ENCODE measurements at places on chromosomes 5 and 9. TPM values are rescaled to one million over a fixed set of nuclear protein-coding genes. Genes with fewer than 3 reads are reported as not detected.
A peak's percentile ranks its signal among the peaks of the same experiment; 100 is the strongest.

GRCh38 chr9:99859243-99859980, 37.7 kb downstream of the NR4A3 start:
- H3K27me3 ChIP-seq: no peaks in the 10 kb centered on the region
- no peaks in the 10 kb centered on the region for H3K4me1 ChIP-seq
- no peak for DNase-seq
- H3K4me3 ChIP-seq: no peak overlapping the region

DNA sequence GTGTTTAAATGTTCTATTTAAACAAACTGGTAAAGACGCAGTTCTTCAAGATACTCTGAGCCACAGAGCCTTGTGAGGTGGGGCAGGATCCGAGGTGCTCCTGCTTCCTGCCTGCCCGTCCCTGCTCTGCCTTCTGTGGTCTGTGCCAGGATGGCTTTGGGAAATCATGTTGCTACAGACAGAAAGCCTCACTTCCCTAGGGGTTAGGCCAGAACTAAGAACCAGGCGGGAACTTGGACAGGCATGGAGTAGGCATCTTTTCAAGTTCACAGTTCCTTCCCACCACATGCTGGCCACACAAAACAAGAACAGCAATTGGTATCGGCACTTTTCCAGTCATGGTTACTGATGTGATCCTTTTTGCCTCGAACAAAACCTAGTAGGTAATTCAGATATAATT, 67.7 kb upstream of the SPOCK1 start:
- no peaks in the 10 kb centered on the region for H3K36me3 ChIP-seq
- peaks cover 11% of the 10 kb centered on the region for H3K27me3 ChIP-seq
- no peak overlapping the region for H3K27ac ChIP-seq
- no peak overlapping the region for H3K4me3 ChIP-seq
- no peak for DNase-seq
- no peaks in the 10 kb centered on the region for H3K4me1 ChIP-seq

DNA sequence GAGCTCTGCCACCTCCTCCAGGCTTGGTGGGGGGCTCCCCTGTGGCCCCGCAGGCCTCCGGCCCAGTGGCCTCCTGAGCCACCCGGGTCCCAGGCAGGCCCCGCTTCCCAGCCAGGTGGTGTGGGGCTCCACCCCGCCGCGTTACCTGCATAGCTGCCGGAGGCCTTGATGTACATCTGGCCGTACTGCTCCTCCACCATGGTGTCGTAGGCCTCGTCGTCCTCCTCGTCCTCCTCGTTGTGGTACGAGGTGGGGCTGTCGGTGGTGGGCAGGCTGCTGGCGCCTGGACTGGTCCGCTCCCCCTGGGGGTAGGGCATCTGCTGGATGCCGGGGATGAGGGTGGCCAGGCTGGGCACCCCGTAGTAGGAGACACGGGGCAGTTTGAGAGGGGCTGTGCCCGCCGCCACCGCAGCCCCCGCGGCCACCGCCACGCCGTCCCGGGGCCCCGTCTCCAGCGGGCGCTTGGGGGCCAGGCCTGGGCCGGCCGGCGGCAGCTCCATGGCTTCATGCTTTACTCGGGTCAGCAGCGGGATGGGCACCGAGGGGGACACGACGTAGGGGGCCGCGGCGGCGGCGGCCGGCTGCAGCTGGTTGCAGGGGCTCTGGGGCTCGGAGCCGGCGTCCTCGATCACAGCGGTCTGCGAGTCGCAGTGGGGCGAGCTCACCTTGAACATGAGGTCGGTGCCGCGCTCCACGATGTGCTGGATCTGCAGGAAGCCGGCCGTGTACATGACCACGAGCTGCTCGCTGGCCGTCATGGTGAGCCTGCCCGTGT, 45.4 kb downstream of the NACC2 start:
- peaks cover 5% of the 10 kb centered on the region for H3K4me1 ChIP-seq
- no peak for DNase-seq
- H3K27me3 ChIP-seq: peaks cover 4% of the 10 kb centered on the region
- no peaks in the 10 kb centered on the region for H3K36me3 ChIP-seq

- H3K4me1 ChIP-seq: peaks cover 9% of the 10 kb centered on the region
- peaks cover 24% of the 10 kb centered on the region for H3K27me3 ChIP-seq
- no peak overlapping the region for H3K4me3 ChIP-seq
- H3K27ac ChIP-seq: no peak overlapping the region
Observed at GRCh38 chr9:22198681-22199080, 189.6 kb upstream of the CDKN2B start.

The SCGB3A2 gene
- total RNA-seq: not detected

DNA sequence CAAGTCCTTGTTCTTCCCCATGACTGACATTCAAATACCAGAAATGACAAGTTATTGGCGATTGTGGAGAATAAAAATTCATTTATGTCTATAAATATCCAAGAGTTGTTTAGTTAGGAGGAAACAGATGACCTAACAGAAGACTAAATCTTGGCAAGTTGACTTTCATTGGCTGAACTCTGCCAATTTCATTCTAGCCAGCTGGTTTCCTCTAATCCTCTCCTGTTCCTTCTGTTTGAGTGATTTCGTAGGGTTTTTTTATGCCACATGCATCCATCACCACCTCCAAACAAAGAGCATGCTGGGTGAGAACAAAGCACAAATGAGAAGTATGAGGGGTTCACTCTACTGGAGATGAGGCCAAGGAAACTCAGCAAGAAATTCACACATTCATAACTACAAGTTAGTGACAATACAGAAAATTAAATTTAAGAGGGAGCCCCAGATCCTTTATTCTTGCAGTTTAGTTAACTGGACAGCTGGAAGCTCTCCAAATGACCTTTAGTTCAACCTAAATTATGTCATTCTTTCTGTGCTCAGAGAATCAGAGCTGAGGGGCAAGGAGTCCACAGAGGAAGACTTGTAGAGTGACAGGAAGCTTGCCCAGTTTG, 932.0 kb downstream of the TLE4 start:
- no peaks in the 10 kb centered on the region for H3K36me3 ChIP-seq
- no peak for DNase-seq
- no peaks in the 10 kb centered on the region for H3K27me3 ChIP-seq
- H3K4me1 ChIP-seq: no peaks in the 10 kb centered on the region
- no peak overlapping the region for H3K4me3 ChIP-seq

The OBP2B gene
- not detected for total RNA-seq

DNA sequence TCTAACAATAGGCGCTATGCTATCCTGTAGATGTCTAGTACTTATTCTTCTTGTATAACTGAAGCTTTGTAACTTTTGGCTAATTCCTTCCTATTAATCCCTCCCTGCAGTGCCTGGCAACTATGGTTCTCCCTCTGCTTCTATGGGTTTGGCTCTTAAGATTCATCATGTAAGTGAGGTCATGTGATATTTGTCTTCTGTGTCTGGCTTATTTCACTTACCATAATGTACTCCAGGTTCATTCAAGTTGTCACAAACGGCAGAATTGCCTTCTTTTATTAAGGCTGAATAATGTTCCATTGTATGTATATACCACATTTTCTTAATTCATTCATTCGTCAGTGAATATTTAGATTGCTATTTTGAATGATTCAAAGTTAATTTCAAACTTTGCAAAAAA, 149.9 kb upstream of the GAS1 start:
- H3K36me3 ChIP-seq: no peaks in the 10 kb centered on the region
- no peak overlapping the region for H3K27ac ChIP-seq
- no peak overlapping the region for H3K4me3 ChIP-seq
- no peaks in the 10 kb centered on the region for H3K4me1 ChIP-seq
- peaks cover 2% of the 10 kb centered on the region for H3K27me3 ChIP-seq

GRCh38 chr5:16567365-16567764, 49.4 kb downstream of the RETREG1 start:
- H3K27ac ChIP-seq: no peak overlapping the region
- peaks cover 33% of the 10 kb centered on the region for H3K36me3 ChIP-seq
- peaks cover 27% of the 10 kb centered on the region for H3K4me1 ChIP-seq

- no peak for DNase-seq
- peaks cover 6% of the 10 kb centered on the region for H3K27me3 ChIP-seq
- no peaks in the 10 kb centered on the region for H3K4me1 ChIP-seq
Observed at GRCh38 chr9:2567922-2568321, 53.7 kb upstream of the VLDLR start.

- peaks cover 32% of the 10 kb centered on the region for H3K4me1 ChIP-seq
- H3K4me3 ChIP-seq: peak overlapping the region; percentile 99
- peak; percentile 53 for DNase-seq
- H3K36me3 ChIP-seq: peaks cover 13% of the 10 kb centered on the region
- peak overlapping the region; percentile 96 for H3K27ac ChIP-seq
Observed at GRCh38 chr9:75027187-75028107, 646 bp downstream of the CARNMT1 start.

- H3K36me3 ChIP-seq: no peaks in the 10 kb centered on the region
- H3K4me3 ChIP-seq: no peak overlapping the region
- no peaks in the 10 kb centered on the region for H3K4me1 ChIP-seq
- H3K27me3 ChIP-seq: no peaks in the 10 kb centered on the region
- no peak overlapping the region for H3K27ac ChIP-seq
Observed at GRCh38 chr5:179485845-179486575, 64.3 kb upstream of the RUFY1 start.

GRCh38 chr5:16082053-16082452, 97.5 kb downstream of the MARCHF11 start:
- H3K4me3 ChIP-seq: no peak overlapping the region
- H3K27me3 ChIP-seq: no peaks in the 10 kb centered on the region
- no peak overlapping the region for H3K27ac ChIP-seq
- no peaks in the 10 kb centered on the region for H3K36me3 ChIP-seq

DNA sequence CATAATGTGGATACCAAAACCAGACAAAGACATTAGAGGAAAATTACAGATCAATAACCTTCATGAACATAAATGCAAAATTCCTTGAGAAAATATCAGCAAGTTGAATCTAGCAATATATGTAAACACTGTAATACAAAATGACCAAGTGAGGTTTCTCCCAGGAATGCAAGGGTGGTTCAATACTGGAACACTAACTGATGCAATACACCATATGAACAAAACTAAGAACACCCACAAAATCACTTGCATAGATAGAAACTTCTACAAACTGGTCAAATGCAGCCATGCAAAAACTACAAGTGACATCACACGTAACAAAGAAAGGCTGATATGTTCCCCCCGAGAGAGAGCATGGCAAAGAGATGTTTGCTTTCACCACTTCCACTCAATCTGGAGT, 55.6 kb downstream of the NACC2 start:
- DNase-seq: no peak
- peaks cover 27% of the 10 kb centered on the region for H3K36me3 ChIP-seq
- H3K4me1 ChIP-seq: peaks cover 3% of the 10 kb centered on the region
- no peaks in the 10 kb centered on the region for H3K27me3 ChIP-seq
- no peak overlapping the region for H3K27ac ChIP-seq
- H3K4me3 ChIP-seq: no peak overlapping the region

Data from activated naive CD4-positive, alpha-beta T cell treated with anti-CD3 and anti-CD28 coated beads for 36 hours (primary cell).